ENCODE measurements at places on chromosomes 7 and 10. TPM values are rescaled to one million over a fixed set of nuclear protein-coding genes. Genes with fewer than 3 reads are reported as not detected.

DNA sequence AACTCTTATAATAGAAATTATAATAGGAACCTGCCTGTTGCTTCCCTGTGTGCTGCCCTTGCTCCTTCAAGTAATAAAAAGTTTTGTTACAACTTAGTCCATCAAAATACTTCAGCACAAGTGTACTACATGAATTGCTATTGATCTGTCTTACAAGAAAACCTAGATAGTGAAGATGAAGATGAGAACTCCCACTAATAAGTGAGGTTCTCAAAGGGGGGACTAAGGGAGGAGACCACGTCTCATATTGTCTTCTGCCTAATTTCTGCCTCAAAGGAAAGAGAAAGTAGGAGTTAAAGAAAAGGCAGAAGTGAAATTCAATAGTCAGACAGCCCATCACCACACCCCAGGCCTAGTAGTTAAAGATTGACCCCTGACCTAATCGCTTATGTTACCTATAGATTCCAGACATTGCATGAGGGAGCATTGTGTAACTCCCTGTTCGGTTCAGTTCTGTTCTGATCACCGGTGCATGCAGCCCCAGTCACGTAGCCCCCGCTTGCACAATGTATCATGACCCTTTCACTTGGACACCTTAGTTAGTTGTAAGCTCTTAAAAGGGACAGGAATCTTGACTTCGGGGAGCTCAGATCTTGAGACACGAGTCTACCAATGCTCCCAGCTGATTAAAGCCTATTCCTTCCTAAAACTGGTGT lies 18.2 kb upstream of the CHST3 start:
- no peak overlapping the region for H3K4me3 ChIP-seq
- no peak overlapping the region for H3K27ac ChIP-seq
- DNase-seq: no peak

- H3K36me3 ChIP-seq: peaks cover 14% of the 10 kb centered on the region
- H3K4me1 ChIP-seq: peaks cover 20% of the 10 kb centered on the region
- no peaks in the 10 kb centered on the region for H3K27me3 ChIP-seq
- DNase-seq: no peak
- H3K27ac ChIP-seq: no peak overlapping the region
Measured at GRCh38 chr7:117132321-117133120, 179.2 kb downstream of the ST7 start.

- no peak overlapping the region for H3K4me3 ChIP-seq
- H3K4me1 ChIP-seq: no peaks in the 10 kb centered on the region
- H3K36me3 ChIP-seq: no peaks in the 10 kb centered on the region
- H3K27me3 ChIP-seq: no peaks in the 10 kb centered on the region
Measured at GRCh38 chr7:71636329-71636728, 504.4 kb downstream of the GALNT17 start.

DNA sequence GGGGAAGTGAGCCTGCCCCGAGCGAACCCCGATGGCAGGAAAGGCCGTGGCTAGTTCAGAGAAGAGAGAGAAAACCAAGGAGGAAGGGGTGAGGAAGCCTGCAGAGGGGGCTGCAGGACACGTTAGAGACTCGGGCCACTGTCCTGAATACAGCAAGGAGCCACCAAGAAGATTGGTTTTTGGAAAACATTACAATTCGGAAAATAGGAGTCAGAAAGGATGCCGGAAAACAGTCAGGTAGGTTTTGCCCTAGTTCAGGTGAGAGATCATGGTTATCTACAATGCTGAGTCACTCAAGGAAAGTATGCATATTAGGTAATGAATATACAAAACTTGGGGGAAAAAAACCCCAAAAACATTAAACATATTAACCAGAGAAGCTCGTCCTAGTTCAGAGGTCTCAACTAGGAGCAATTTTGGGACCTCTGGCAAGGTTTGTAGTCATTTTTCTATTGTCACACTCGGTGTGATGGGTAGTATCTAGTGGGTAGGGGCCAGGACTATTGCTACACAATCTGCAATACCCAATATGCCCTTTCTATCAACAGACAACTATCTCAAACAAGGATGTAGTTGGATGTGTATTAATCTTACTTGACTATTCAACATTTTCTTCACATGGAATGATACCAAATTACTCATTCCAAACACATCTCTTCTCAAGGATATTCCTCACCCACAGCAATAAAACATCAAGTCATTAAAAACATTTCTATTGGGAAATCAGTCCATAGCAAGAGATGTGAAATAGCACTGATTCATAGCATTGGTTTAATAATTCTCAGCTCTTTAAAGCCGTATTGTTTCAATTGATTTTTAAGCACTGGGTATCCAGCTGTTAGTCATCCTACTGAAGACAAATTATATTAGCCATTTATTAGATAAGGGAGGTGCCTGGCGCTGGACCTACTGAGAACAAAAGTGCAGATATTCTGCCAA lies 74.4 kb upstream of the RSU1 start:
- DNase-seq: peak; percentile 74
- peaks cover 3% of the 10 kb centered on the region for H3K36me3 ChIP-seq
- peak overlapping the region; percentile 64 for H3K4me3 ChIP-seq
- H3K27ac ChIP-seq: peak overlapping the region; percentile 74
- peaks cover 7% of the 10 kb centered on the region for H3K27me3 ChIP-seq

DNA sequence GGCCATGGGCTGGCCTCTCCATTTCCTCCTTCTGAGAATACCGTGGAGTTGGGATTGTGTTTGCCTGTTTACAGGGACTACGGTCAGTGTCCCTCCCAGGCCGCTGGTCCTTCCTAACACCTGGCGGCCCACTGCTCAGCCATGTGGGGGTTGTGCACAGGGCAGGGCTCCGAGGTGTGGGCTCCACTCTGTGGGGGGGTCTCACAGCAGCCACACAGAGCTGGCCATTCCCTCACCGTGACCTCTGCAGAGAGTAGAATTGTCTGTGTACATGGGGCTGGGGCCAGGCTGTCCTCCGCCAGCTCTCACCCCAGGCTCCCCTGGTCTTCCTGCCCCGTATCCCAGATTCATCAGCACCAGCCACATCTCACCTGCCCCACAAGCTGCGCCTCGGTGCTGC lies 60.1 kb downstream of the PTPRN2 start:
- no peaks in the 10 kb centered on the region for H3K27me3 ChIP-seq
- no peak overlapping the region for H3K4me3 ChIP-seq
- no peaks in the 10 kb centered on the region for H3K36me3 ChIP-seq
- H3K27ac ChIP-seq: no peak overlapping the region
- no peaks in the 10 kb centered on the region for H3K4me1 ChIP-seq

GRCh38 chr10:46060706-46061105 lies 14.6 kb upstream of the MSMB start:
- peaks cover 4% of the 10 kb centered on the region for H3K27me3 ChIP-seq
- DNase-seq: no peak
- peaks cover 2% of the 10 kb centered on the region for H3K36me3 ChIP-seq

DNA sequence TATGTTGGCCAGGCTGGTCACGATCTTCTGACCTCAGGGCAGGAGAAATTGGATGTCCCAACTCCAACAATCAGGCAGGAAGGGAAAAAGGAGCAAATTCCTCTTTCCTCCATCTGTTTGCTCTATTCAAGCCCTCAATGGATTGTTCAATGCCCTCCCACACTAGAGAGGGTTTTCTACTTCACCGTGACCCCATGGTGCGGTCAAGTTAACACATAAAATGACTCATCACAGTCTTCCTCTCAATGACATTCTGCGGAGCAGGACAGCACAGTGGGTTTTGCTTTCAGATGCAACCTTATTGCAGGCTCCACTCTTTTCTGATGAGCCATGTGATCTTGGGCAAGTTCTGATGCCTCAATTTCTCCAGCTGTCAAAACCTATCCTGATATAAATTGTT lies 364.9 kb downstream of the ANKRD30A start:
- H3K4me1 ChIP-seq: no peaks in the 10 kb centered on the region
- H3K36me3 ChIP-seq: no peaks in the 10 kb centered on the region
- no peak overlapping the region for H3K27ac ChIP-seq
- no peak for DNase-seq
- no peak overlapping the region for H3K4me3 ChIP-seq

DNA sequence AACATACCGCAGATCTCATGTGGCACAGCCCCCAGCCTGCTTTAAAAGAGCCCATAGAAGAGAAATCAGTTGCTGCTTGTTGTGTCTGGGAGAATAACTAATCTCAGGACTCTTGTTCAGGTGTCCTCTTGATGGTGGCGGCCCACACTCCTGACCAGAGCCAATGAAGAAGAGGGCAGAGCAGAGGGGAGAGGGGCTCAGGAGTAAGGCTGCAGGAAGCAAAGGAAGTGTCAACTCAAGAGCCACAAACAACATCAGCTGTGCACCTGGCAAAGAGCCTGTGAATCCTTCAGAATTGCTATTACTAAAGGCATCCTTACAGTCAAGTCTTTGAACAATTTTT lies 59.8 kb upstream of the PTN start:
- H3K27ac ChIP-seq: no peak overlapping the region
- H3K27me3 ChIP-seq: no peaks in the 10 kb centered on the region
- H3K4me3 ChIP-seq: no peak overlapping the region
- no peak for DNase-seq
- H3K36me3 ChIP-seq: no peaks in the 10 kb centered on the region
- H3K4me1 ChIP-seq: no peaks in the 10 kb centered on the region

- no peaks in the 10 kb centered on the region for H3K36me3 ChIP-seq
- H3K27ac ChIP-seq: no peak overlapping the region
- H3K27me3 ChIP-seq: no peaks in the 10 kb centered on the region
- no peak overlapping the region for H3K4me3 ChIP-seq
Measured at GRCh38 chr10:90561666-90562065, 296.2 kb downstream of the HTR7 start.

- no peak overlapping the region for H3K27ac ChIP-seq
- no peaks in the 10 kb centered on the region for H3K36me3 ChIP-seq
- H3K4me3 ChIP-seq: no peak overlapping the region
- no peak for DNase-seq
- no peaks in the 10 kb centered on the region for H3K4me1 ChIP-seq
Measured at GRCh38 chr10:59959504-59960018, 53.2 kb upstream of the CCDC6 start.

DNA sequence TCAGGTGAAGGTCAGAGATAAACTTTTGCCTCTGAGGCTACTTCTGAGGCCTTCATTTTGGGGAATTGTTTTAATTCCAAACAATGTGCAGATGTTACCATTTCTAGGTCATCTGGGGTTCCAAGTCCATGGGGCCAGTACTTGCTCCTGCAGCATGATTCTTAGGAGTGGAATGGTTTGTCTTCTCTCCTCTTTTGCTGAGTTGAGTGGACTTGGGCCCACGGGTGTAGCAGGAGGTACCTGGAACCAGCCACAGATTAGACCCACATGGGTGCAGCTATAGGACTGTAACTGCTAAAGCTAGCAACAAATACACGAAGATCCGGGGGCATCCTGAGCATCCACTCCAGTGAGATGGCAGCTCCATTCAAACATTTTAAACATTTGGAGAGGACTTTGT lies 41.6 kb downstream of the WIPF3 start:
- no peaks in the 10 kb centered on the region for H3K36me3 ChIP-seq
- H3K27ac ChIP-seq: no peak overlapping the region
- H3K4me3 ChIP-seq: no peak overlapping the region
- H3K4me1 ChIP-seq: no peaks in the 10 kb centered on the region

- no peaks in the 10 kb centered on the region for H3K36me3 ChIP-seq
- peaks cover 5% of the 10 kb centered on the region for H3K27me3 ChIP-seq
- H3K4me3 ChIP-seq: no peak overlapping the region
- DNase-seq: no peak
- H3K27ac ChIP-seq: no peak overlapping the region
Measured at GRCh38 chr10:117884093-117884492, 162.6 kb downstream of the RAB11FIP2 start.

GRCh38 chr10:49622426-49623425 lies 8.9 kb downstream of the CHAT start:
- H3K4me3 ChIP-seq: no peak overlapping the region
- no peaks in the 10 kb centered on the region for H3K36me3 ChIP-seq
- no peaks in the 10 kb centered on the region for H3K4me1 ChIP-seq
- no peak overlapping the region for H3K27ac ChIP-seq
- no peak for DNase-seq
- H3K27me3 ChIP-seq: peaks cover 13% of the 10 kb centered on the region

DNA sequence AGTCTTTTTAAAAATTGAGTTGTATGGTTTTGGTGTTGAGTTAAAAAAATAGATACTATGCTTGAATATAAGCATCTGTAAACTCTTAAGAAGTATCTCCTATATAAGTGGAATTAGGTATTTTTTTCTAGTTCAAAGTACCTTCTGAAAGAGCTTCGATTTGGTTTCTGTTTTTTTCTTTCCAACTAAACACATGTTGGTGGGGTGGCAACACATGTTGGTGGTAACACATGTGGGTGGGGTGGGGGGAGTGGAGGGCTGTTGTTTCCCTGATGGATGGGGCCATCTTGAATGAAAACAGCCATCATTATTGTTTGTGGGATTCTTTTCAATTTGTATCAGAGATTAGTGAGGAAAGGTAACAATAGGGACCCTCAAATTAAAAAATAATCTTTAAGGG lies 178.9 kb downstream of the STK31 start:
- no peak overlapping the region for H3K27ac ChIP-seq
- H3K27me3 ChIP-seq: peaks cover 24% of the 10 kb centered on the region
- no peak for DNase-seq
- no peaks in the 10 kb centered on the region for H3K36me3 ChIP-seq
- H3K4me3 ChIP-seq: no peak overlapping the region
- H3K4me1 ChIP-seq: peaks cover 8% of the 10 kb centered on the region

- H3K27ac ChIP-seq: no peak overlapping the region
- no peaks in the 10 kb centered on the region for H3K36me3 ChIP-seq
- no peak overlapping the region for H3K4me3 ChIP-seq
- no peaks in the 10 kb centered on the region for H3K4me1 ChIP-seq
- DNase-seq: no peak
Measured at GRCh38 chr10:19862811-19863515, 46.7 kb downstream of the PLXDC2 start.

- no peak overlapping the region for H3K4me3 ChIP-seq
- peaks cover 76% of the 10 kb centered on the region for H3K27me3 ChIP-seq
- H3K4me1 ChIP-seq: peaks cover 15% of the 10 kb centered on the region
- no peak overlapping the region for H3K27ac ChIP-seq
- DNase-seq: no peak
Measured at GRCh38 chr10:21513405-21513788, 12.1 kb downstream of the SKIDA1 start.

VAX1 gene
- not detected for total RNA-seq

PIP4K2A gene
- 136 TPM for total RNA-seq

CALHM1 gene
- 1.1 TPM for total RNA-seq

SUN3 gene
- total RNA-seq: not detected

PRF1 gene
- total RNA-seq: 433 TPM

INSYN2A gene
- total RNA-seq: not detected

SLC18A2 gene
- not detected for total RNA-seq

GNAT3 gene
- total RNA-seq: not detected

SEMA4G gene
- 0.26 TPM for total RNA-seq

ARHGAP22 gene
- not detected for total RNA-seq
